ENCODE measurements at places on chromosomes 12 and 14. TPM values are rescaled to one million over a fixed set of nuclear protein-coding genes. Genes with fewer than 3 reads are reported as not detected.

GRCh38 chr12:21500786-21501257 lies 613 bp downstream of the RECQL start:
- DNase-seq: no peak

DNA sequence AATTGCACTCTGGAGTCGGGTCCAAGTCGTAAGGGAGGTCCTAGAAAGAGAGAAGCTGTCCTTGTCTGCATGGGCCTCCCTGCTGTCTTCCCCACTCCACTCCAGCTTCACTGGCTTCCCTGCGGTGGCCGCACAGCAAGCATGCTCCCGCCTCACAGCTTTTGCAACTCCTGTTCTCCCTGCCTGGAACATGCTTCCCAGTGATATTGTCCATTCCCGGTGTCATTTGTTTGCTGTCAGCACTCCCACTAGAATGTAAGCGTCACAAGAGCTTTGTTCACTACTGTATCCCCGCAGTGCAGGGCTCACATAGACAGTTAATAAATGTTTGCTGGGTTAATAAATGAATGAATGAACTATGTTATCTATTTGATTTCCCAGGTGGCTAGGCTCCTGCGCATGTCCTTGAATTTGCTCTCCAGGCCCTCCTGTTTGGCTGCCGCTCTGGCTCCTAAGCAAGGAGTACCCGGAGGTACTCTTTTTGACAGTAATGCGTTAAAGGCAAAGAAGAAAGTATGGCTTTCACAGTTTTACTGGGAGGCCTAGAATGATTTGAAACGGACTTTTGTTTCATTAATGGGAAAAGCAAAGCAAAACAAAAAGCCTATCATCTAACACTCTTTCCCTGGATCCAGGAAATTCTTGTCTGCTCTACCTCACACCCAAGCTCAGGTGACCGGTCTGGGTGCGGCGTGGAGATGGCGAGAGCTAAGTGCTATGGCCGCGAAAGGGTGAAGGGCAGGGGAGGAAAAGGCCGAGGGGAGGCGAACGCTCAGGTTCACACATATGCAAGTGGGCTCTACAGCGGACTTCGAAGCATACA lies 6.2 kb upstream of the SLC7A7 start:
- DNase-seq: peak; percentile 38

POTEG gene
- total RNA-seq: 1.2 TPM

GRCh38 chr12:11798856-11799501 lies 149.5 kb downstream of the ETV6 start:
- DNase-seq: no peak

CLEC12A gene
- total RNA-seq: 18.1 TPM

KRT3 gene
- total RNA-seq: not detected

All from umbilical cord (tissue), 2 donors.